ENCODE measurements at places on chromosomes 3 and 15.

DNA sequence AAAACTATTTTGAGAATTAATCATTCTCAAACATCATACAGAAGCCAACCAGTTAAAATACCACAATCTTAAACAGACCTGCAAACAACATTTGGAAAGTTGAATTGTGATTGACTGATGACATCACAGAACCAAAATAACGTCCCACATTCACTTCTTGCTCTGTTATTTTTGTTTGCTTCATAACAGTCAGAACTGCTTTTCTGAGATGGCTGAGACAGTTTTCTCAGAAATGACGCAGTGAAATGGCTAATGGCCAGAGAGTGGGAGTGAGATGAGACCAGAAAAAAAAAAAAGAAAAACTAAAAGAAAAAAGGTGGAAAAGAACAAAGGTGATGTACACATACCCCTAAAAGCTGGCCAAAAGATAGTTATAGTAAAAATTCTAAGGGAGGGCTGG is 1061.2 kb downstream of the FHIT start:
- DNase-seq, result no peak

DNA sequence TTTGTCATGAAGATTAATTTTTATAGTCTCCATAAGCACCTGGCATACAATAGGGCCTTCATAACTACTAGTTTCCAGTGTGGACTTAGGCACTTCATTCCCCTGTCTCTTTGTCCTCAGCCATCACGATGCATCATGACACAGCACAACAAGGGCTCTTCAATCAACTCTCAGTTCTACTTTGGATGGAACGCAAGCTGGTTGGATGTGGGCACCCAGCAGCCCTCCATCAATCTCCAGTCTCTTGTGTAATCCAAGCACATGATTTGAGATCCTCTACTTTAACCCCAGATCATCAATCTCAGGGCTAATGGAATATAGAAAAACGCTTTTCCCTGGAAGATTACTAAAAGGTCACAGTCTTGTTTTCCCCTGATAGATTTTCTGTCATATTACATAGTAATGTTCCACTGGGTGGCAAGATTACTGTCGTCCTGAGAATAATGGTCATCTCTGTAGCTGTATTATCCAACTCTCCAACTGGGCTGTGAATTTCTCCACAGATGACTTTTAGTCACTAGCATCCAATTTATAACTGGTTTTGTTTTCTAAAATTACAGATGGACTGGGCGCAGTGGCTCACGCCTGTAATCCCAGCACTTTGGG is 22.9 kb upstream of the CHRNA7 start:
- DNase-seq, result no peak

DNA sequence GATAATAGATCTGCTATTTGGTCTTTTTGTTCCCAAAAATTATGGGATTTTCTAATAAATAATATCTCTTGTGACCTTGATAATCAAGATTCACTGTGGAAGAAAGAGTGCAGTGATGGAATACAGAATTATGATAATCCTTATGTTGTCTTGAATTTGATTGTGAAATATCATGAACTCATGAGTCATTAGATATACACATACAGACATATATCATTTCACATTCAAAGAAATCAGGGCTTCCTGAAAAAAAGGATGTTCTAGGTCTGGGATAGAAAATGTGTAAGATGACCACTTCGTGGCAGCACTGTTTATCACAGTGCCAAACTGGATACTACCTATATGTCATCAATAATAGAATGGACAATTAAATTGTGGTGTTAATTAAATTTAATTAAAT is 97.7 kb downstream of the DPH6 start:
- no peak for DNase-seq

DNA sequence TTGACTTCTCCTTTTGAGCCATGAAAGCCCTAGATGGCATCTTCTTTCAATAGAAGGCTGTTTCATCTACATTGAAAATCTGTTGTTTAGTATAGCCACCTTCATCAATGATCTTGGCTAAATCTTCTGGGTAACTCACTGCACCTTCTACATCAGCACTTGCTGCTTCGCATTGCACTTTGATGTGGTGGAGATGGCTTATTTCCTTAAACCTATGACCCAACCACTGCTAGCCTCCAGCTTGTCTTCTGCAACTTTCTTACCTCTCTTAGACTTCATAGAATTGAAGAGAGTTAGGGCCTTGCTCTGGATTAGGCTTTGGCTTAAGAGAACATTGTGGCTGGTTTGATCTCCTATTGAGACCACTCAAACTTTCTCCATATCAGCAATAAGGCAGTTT is 189.8 kb downstream of the PLCL2 start:
- no peak for DNase-seq

- DNase-seq, result no peak
These were observed 173.7 kb downstream of the B3GALNT1 start for GRCh38 chr3:160931474-160931873.

- no peak for DNase-seq
These were observed 135.0 kb downstream of the GREM1 start for GRCh38 chr15:32852771-32853170.

GRCh38 chr3:157079676-157080369 is 80.1 kb downstream of the CCNL1 start:
- no peak for DNase-seq
